ENCODE measurements at places on chromosomes 3 and 15. TPM values are rescaled to one million over a fixed set of nuclear protein-coding genes. Genes with fewer than 3 reads are reported as not detected.

The RGMA gene
- 0.56 TPM for total RNA-seq

The PEX11A gene
- 6.7 TPM for total RNA-seq

The ARID3B gene
- total RNA-seq = 2.9 TPM

The USP19 gene
- total RNA-seq = 23.6 TPM

The EXD1 gene
- not detected for total RNA-seq

The SLMAP gene
- 21.0 TPM for total RNA-seq

The LNP1 gene
- 0.67 TPM for total RNA-seq

The SIDT1 gene
- total RNA-seq = 0.63 TPM

The SH2D7 gene
- total RNA-seq = not detected

The ARL14 gene
- 0.22 TPM for total RNA-seq

The ACVR2B gene
- total RNA-seq = 3.1 TPM

The ONECUT1 gene
- total RNA-seq = 0.16 TPM

The NPAP1 gene
- total RNA-seq = not detected

The LRRC34 gene
- not detected for total RNA-seq

The CHRD gene
- not detected for total RNA-seq

The BUB1B gene
- 27.8 TPM for total RNA-seq

The PATL2 gene
- not detected for total RNA-seq

The GOLGA8O gene
- total RNA-seq = 0.35 TPM

The GRIP2 gene
- 2.0 TPM for total RNA-seq

The SNTN gene
- not detected for total RNA-seq

The CCNB2 gene
- 99.0 TPM for total RNA-seq

The SPATA16 gene
- total RNA-seq = not detected

The CACNA1D gene
- total RNA-seq = 0.57 TPM

The CPLX3 gene
- not detected for total RNA-seq

The MUC4 gene
- not detected for total RNA-seq

The ZPLD1 gene
- total RNA-seq = not detected

The SKOR1 gene
- 0.05 TPM for total RNA-seq

The GNB5 gene
- 46.5 TPM for total RNA-seq

The STRIT1 gene
- total RNA-seq = not detected

The VEPH1 gene
- 0.37 TPM for total RNA-seq

The TADA3 gene
- total RNA-seq = 57.7 TPM

The SUSD5 gene
- total RNA-seq = 4.0 TPM

The GPR160 gene
- 1.9 TPM for total RNA-seq

The IL5RA gene
- not detected for total RNA-seq

The BSN gene
- 0.09 TPM for total RNA-seq

The TM4SF1 gene
- total RNA-seq = 1,260 TPM

The PTH1R gene
- total RNA-seq = 1.8 TPM

The AADACL2 gene
- not detected for total RNA-seq

The SAMMSON gene
- total RNA-seq = not detected

The GOLGA8S gene
- total RNA-seq = 0.18 TPM

The NUDT16 gene
- total RNA-seq = 9.2 TPM

The SAMD7 gene
- not detected for total RNA-seq

The OXSM gene
- 16.9 TPM for total RNA-seq

The PIF1 gene
- total RNA-seq = 16.4 TPM

The PLCB2 gene
- 0.77 TPM for total RNA-seq

The HRG gene
- not detected for total RNA-seq

The SPATA12 gene
- total RNA-seq = 0.62 TPM

The SNRK gene
- total RNA-seq = 5.3 TPM

The CDHR4 gene
- total RNA-seq = 0.22 TPM

The FOXL2NB gene
- total RNA-seq = 0.81 TPM

The CCDC51 gene
- total RNA-seq = 27.5 TPM

Measured in A549 treated with Mapracorat at 1 μM for 4 hours (cell line).